Pulmonary artery endothelial cell (primary cell): ENCODE measurements at places on chromosomes 7 and 10. TPM values are rescaled to one million over a fixed set of nuclear protein-coding genes. Genes with fewer than 3 reads are reported as not detected.

The PGAM1 gene
- 334 and 374 TPM in 2 replicates for total RNA-seq

The PSD gene
- 0.07 and 0.14 TPM in 2 replicates for total RNA-seq

The MRLN gene
- not detected in 2 replicates for total RNA-seq

The TLX1 gene
- 0.60 and 1.8 TPM in 2 replicates for total RNA-seq

The FLNC gene
- total RNA-seq = 133 and 167 TPM in 2 replicates

The CALML3 gene
- total RNA-seq = not detected in 2 replicates

The FAM25G gene
- not detected in 2 replicates for total RNA-seq

The MUC3A gene
- total RNA-seq = not detected in 2 replicates

The PRRT4 gene
- total RNA-seq = not detected in 2 replicates

The TMEM184A gene
- not detected in 2 replicates for total RNA-seq

The TRPV5 gene
- not detected in 2 replicates for total RNA-seq

The OR6V1 gene
- not detected in 2 replicates for total RNA-seq

The FRMPD2 gene
- total RNA-seq = not detected in 2 replicates

The CDHR3 gene
- 1.1 and 1.4 TPM in 2 replicates for total RNA-seq

DNA sequence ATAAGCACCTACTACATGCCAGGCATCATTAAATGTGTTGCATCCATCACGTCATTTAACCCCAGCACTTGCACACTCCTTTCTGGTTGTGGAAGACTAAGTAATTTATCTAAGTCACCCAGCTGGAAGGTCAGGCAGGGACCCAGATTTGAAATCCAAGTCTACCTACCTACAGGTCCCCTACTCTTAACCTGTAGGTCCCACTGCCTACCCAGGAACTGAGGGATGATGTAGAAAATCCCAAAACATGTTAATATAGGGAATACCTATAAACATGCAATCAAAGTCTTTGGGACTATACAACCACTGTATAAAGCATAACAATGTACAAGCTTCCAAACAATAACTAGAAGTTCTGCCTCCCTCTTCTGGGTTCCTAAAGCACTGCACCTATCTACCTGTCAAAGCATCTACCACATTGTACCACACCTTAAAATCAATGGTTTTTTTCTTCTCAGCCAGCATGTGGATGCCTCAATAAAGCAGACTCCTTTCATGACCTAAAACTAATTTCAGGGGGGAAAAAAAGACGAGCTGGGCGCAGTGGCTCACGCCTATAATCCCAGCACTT is 5.6 kb downstream of the IL6 start:
- no peak for DNase-seq

DNA sequence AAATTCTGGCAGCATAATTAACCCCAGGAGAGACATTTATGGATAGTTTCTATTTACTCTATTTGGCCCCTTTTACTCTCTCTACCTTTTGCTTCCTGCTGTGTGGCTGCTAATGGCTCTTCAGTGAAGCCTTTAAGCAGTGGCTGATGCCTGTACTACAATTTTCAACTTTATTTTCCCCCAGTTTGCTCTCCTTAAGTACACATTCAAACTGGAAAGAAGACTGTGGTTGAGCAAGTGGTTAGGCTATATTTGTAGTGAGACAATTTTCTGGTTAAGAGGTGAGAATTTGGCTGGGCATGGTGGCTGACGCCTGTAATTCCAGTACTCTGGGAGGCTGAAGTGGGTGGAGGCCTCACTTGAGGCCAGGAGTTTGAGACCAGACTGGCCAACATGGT is 8.5 kb upstream of the RSBN1L start:
- DNase-seq = no peak

DNA sequence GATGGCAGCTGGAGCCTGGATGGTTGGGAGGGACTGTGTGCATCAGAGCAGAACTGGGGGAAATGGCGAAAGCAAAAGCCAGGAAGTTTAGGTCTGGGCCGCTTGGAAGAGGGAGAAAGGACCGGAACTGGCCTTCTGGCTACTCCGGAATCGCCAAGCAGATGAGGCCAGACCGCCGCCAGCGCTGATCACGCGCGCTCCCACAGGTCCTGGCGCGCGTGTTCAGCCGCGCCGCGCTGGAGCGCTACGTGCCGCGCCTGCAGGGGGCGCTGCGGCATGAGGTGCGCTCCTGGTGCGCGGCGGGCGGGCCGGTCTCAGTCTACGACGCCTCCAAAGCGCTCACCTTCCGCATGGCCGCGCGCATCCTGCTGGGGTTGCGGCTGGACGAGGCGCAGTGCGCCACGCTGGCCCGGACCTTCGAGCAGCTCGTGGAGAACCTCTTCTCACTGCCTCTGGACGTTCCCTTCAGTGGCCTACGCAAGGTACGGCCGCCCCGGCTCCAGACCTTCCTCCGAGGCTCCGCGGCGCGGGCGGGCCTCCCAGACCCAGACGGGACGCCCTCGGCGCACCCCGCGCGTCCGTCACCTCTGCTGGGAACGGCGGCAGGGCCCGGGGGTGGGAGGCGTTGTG is 2.0 kb downstream of the CYP26C1 start:
- DNase-seq = peak; percentile 48

- no peak for DNase-seq
These were observed 197.7 kb upstream of the GRB10 start for GRCh38 chr7:50980411-50980810.

DNA sequence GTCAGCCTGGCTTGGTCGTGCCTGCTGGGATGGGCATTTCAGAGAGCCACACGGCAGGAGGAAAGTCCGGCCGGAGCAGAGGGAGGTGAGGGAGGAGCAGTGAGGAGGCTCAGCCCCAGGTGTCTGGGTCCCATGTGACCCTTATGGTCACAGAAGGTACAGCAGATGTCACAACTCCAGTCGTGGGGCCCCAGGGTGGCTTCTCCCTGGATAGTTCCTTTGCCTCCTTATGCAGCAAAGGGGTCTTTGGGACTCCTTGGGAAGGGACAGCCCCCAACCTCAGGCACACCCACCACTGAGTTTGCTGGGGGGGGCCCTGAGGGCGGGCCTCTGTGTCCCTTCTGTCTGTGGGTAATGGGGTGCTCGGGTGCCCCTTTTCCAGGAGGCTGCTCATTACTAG is 19.6 kb upstream of the PRKAG2 start:
- no peak for DNase-seq

DNA sequence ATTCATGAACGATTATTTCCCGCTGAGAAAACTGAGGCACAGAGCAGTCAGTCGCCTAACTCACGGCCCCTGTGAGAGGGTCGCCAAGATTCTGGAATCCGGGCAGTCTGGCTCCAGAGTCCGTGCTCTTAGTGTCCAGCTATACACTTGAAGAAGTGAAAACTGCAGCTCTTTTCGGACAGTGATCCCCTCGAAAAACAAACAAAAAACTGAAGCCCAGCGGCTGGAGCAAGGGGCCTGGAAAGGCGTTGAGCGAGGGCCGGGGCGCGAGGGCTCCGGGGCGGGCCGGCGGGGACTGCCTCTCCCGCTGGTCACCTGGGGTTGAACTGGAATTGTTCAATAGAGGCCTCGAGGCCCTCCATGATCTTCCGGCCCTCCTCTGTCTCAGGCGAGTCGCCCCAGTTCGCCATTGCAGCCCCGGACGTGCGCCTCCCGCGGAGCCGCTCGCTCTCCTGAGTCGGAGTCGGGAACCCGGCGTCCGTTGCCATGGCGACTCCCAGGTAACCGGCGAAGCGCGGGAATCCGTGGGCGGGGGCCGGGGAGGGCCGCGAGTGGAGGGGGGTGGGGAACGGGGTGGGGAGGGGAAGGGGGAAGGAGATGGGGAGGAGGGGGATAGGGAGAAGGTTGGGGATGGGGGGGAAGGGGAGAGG is 881 bp downstream of the C10orf67 start:
- DNase-seq = no peak

- DNase-seq = no peak
These were observed 18.9 kb downstream of the IFT22 start for GRCh38 chr7:101302641-101303101.

DNA sequence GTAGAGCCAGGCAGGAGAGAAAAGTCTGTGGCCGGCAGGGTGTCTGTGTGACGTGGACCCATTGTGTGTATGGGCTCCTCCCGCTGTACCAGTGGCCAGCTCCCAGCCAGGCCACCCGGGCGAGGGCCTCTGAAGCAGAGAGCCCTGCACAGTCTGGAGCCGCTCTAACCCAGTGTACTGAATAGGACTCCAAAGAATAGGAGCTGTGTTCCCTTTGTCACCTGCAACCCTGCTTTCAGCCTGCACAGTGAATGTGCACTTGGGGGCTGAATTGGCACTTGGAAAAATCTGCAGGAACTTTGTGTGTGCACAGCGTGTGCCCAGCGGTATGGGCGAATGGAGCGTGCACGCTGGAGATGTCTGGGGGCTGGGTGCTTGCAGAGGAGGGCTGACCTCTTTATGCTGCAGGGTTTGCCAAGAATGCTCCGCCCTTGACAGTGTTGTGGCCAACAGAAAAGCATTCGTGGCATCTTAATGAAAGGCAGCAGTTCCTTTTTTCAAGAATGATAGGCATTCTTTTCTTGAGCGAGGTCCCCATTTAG is 216.2 kb downstream of the AUTS2 start:
- no peak for DNase-seq

DNA sequence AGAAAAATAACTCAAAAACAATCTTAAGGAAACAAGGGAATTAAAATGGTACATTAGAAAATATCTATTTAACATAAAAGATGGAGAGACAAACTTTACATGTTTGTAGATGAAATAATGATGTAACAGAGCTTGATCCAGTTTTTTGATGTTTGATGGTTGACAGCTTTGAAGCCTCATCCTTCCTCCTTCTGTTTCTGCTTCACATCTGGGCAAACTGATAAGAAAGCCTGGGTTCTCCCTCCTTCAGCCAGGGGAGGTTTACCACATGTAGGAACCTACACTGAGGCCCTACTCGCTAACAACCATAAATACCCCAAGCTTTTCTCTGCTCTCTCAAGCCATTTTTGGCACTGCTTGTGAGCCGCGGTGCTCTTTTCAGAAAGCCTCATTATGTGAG is 82.8 kb upstream of the ZNF32 start:
- no peak for DNase-seq

DNA sequence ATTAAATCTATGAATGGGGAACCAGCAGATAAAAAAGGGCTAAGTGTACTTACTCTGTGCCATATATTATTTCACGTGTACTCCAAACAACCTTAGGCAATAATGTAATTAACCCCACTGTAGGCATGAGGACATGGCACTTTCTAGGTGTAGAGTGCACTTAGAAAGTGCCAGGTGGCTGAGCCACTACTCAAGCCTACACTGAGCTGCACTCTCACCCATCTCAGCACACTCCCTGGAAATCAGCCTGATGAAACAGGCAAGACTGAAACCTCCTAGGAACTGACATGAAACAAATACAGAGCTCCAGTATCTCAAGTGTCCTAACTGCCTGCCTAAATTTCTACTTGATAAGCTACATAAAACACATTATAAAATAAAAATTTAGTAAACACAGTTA is 147.4 kb downstream of the KMT2E start:
- DNase-seq = no peak

- DNase-seq = no peak
These were observed 10.9 kb upstream of the PLAU start for GRCh38 chr10:73900064-73900463.

DNA sequence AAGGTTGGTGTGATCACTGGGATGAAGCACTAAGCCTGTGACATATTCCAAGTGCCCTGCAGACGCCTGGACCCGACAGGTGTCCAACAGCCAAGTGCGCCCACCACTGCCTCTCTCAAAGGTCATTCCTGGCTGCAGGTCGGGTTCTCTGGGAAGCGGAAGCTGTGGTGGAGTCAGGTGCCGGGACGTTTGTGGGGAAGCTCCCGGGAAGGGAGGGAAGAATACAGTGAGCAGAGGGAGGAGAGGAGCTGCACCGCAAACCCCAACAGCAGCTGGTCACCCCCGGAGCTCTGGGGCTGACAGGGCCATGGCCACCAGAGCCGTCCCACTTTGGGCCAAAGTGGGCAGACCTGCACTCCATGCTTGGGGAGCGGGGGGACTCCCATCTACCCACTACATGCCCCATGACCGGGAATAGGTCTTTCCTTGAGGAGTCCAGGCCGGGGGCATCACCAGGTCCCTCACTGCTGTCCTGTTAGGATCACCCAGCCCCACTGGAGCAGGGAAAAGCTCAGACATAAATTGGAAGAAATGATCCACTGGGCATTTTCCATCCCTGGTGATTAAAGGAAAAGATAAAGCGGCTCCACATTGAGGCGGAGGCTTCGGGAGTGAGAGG is 84.5 kb upstream of the PPP2R2D start:
- no peak for DNase-seq
